ENCODE measurements at places on chromosomes 5 and 9. TPM values are rescaled to one million over a fixed set of nuclear protein-coding genes. Genes with fewer than 3 reads are reported as not detected.

Gene HAPLN1
- polyA plus RNA-seq = 0.67 TPM

DNA sequence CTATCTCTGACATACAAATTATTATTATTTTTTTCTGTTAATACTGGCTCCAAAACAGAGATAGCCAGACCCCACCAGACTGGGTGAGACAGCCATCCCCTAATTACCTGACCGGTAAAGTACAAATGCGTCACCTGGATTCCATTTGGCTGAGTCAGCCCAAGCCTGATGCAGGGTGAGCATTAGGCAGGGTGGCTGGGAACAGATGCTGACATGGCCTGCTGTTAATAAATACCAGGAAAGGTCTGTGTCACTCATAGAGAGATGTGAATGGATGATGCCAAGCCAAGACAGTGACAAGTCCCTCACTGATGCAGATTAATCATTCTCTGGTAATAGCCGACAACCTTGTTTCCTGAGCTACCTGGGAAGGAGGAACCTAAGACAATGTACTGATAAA, 183.5 kb downstream of the TRIM32 start:
- DNase-seq = no peak

Gene PNPLA7
- 2.1 TPM for polyA plus RNA-seq

GRCh38 chr5:177552839-177553455, 1.4 kb downstream of the FAM193B start:
- no peak for DNase-seq

- DNase-seq = no peak
Measured at GRCh38 chr5:101878190-101878589, 417.9 kb downstream of the SLCO4C1 start.

Measured in aorta (tissue), 5 donors.